Cardiac ventricle fibroblast (primary cell): ENCODE measurements at places on chromosomes 13 and 19. TPM values are rescaled to one million over a fixed set of nuclear protein-coding genes. Genes with fewer than 3 reads are reported as not detected.

ICAM1 gene
- total RNA-seq, result 12.8 and 17.7 TPM in 2 replicates

CEACAM20 gene
- not detected in 2 replicates for total RNA-seq

CNN1 gene
- total RNA-seq, result 0.50 and 3.0 TPM in 2 replicates

JAK3 gene
- total RNA-seq, result 6.3 and 7.7 TPM in 2 replicates

CEACAM3 gene
- not detected in 2 replicates for total RNA-seq

GPR4 gene
- total RNA-seq, result 1.8 TPM in 2 replicates

MEIS3 gene
- total RNA-seq, result 20.4 and 27.8 TPM in 2 replicates

TMEM255B gene
- total RNA-seq, result under 0.01 TPM in 1 of 2 replicates, not detected in the other

GNA15 gene
- total RNA-seq, result not detected in 2 replicates

ZNF382 gene
- 2.9 and 6.3 TPM in 2 replicates for total RNA-seq

GFY gene
- total RNA-seq, result not detected in 2 replicates

TRIM13 gene
- total RNA-seq, result 14.5 and 16.7 TPM in 2 replicates

ZNF440 gene
- 8.6 and 9.3 TPM in 2 replicates for total RNA-seq

UNC13A gene
- 0.06 TPM in 1 of 2 replicates, not detected in the other for total RNA-seq

YIPF2 gene
- total RNA-seq, result 57.0 and 63.0 TPM in 2 replicates

SLC1A5 gene
- total RNA-seq, result 138 and 154 TPM in 2 replicates

FLT3LG gene
- total RNA-seq, result 3.9 and 8.8 TPM in 2 replicates

CD33 gene
- not detected in 2 replicates for total RNA-seq

ZNF329 gene
- total RNA-seq, result 7.2 and 7.8 TPM in 2 replicates

CBY2 gene
- total RNA-seq, result not detected in 2 replicates

HIF3A gene
- 12.2 and 32.0 TPM in 2 replicates for total RNA-seq

SH2D3A gene
- total RNA-seq, result not detected in 2 replicates

COX6B1 gene
- total RNA-seq, result 457 and 613 TPM in 2 replicates

DENND1C gene
- not detected in 2 replicates for total RNA-seq

CEACAM21 gene
- not detected in 2 replicates for total RNA-seq

NLRP5 gene
- not detected in 2 replicates for total RNA-seq

CGB1 gene
- not detected in 2 replicates for total RNA-seq

SYNGR4 gene
- total RNA-seq, result not detected in 2 replicates
